ENCODE measurements at places on chromosomes 12 and 14.

DNA sequence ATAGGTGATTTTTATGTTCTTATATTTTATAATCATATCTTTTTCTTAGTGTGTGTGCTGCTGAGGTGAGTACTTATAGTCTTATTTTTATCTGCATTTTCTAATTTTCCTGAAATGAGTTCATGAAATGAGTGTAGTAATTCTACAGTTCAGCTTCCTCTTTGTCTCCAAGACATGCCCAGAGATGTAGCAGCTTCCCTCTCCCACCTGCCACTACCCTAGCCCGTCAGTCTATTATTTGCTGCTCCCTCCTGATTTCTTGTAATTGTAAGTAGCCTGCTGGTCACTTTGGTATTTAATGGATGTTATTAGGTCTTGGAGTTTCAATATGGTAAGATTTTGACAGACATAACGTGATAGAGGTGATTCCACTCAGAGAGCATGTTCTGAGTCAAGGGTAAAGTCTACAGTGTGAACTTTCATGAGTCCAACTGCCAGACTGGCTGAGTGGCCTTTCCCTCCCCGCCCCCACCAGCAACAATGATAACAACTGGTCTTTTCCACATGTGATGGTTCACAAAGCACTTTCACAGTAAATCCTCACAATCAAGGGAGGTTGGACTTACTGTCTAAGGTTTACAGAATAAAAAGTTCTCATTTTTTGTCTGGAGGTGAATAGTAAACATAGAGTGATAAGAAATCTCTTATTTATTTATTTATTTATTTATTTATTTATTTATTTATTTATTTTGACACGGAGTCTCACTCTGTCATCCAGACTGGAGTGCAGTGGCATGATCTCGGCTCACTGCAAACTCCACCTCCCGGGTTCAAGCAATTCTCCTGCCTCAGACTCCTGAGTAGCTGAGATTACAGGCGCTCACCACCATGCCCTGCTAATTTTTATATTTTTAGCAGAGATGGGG, 4.2 kb upstream of the RIPK3 start:
- DNase-seq, result no peak

GRCh38 chr14:71659159-71659558, 273.1 kb upstream of the RGS6 start:
- DNase-seq, result no peak

- no peak for DNase-seq
These were observed 101.7 kb downstream of the RTN1 start for GRCh38 chr14:59768855-59769375.

DNA sequence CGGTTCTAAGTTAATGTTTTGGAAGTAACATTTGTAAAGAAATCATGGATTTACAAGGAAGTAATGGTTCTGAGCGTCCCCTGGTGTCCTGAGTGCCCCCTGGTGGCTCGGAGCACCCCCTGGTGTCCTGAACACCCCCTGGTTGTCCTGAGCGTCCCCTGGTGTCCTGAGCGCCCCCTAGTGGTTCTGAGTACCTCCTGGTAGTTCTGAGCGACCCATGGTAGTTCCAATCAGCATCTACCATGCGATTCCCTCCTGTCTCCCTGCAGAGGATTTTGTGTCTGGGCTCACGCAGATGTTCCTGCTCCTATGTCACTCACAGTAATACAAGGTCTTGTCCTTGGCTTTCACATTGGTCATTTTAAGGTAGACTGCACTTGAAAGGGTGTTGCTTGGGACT, 1352.9 kb downstream of the TMEM121 start:
- no peak for DNase-seq
